ENCODE measurements at places on chromosomes 11 and 22.

GRCh38 chr11:12053606-12054361 lies 45.4 kb upstream of the DKK3 start:
- DNase-seq = no peak

GRCh38 chr11:118151431-118151830 lies 1.2 kb downstream of the SCN4B start:
- no peak for DNase-seq

- no peak for DNase-seq
Measured at GRCh38 chr22:38317995-38318715, 922 bp upstream of the CSNK1E start.

- no peak for DNase-seq
Measured at GRCh38 chr22:27512283-27512761, 289.2 kb downstream of the MN1 start.

GRCh38 chr22:30953206-30953605 lies 15.4 kb downstream of the MORC2 start:
- DNase-seq = no peak

GRCh38 chr11:8832571-8833260 lies 78.3 kb upstream of the AKIP1 start:
- DNase-seq = peak; percentile 56

DNA sequence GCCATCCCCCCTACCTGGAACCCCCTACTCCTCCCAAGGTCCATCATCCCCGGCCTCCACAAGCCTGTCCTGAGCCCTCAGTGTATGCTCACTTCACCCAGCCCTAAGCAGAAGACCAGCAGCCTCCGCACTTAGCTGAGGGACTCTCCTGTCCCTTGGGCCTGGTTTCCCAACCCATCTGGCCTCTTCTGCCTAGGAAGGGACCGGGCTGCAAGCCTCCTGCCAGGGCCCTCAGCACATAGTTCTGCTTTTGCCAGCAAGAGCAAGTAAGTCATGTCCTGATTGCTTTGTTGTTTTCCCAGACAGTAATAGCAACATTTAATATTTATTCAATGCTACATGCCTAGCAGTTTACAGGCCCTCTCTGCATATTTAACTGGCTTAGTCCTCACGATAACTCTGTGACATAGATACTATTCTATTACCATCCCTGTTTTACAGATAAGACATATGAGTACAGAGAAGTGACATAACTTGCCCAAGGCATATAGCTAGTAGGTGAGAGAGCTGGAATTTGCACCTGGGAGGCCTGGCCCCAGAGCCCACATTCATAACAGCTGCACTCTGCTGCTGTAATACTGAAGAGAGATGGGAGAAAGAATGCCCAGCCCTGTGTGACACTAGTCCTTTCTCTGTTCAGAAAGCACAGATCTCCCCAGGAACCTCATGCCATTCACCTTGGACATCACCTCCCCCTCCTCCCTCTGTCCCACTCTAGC lies 139.2 kb downstream of the PARVA start:
- no peak for DNase-seq

GRCh38 chr11:17816232-17816931 lies 81.8 kb downstream of the KCNC1 start:
- DNase-seq = no peak

- DNase-seq = peak; percentile 75
Measured at GRCh38 chr22:36065775-36066544, 37.3 kb upstream of the RBFOX2 start.

- DNase-seq = no peak
Measured at GRCh38 chr11:61682093-61682732, 2.0 kb downstream of the DAGLA start.

DNA sequence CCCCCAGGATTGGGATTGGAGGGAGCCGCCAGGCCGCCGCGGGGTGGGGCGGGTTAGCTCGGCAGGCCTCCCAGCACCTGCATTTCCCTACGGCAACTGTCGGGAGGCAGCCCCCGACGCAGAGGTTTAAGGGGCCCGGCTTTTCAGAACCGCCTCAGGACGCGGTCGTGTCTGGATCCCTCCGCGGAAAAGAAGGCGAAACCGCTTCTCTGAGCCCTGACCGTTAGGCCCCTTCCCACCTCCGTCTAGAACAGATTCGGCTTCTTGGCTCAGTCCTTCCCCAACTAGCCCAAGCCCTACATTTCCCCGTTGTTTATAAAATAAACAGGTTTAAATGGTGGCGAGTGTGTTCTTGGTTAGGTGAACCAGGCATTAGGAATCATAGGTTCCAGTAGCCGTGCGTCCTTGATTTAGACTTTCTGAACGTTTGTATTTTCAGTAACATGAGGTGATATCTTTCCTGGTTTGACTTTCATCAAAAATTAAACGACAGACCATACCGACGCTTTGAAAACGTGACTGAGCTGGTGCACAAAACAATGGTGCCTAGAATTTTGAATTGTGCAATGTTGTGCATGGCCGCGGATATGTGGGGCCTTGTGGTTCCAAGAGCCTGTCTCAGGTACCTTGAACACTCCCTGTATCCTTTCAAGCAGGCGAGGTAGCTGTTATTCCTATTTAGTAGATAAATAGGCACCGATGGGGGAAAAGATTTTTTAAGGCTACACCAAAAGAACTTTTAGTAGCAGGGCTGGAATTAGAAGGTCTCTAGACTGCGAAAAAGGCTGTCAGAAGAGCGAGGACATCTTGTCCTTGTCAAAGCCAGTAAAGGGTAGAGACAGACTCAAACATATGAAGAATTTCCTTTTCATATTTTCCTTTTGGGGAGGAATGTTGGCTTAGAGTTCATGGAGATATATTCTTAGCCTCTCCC lies 1.2 kb upstream of the HSPA8 start:
- DNase-seq = peak; percentile 69

GRCh38 chr22:39732625-39733024 lies 160.9 kb downstream of the ENTHD1 start:
- no peak for DNase-seq

- peak; percentile 35 for DNase-seq
Measured at GRCh38 chr11:4375431-4376140, 7.4 kb upstream of the OR52B4 start.

DNA sequence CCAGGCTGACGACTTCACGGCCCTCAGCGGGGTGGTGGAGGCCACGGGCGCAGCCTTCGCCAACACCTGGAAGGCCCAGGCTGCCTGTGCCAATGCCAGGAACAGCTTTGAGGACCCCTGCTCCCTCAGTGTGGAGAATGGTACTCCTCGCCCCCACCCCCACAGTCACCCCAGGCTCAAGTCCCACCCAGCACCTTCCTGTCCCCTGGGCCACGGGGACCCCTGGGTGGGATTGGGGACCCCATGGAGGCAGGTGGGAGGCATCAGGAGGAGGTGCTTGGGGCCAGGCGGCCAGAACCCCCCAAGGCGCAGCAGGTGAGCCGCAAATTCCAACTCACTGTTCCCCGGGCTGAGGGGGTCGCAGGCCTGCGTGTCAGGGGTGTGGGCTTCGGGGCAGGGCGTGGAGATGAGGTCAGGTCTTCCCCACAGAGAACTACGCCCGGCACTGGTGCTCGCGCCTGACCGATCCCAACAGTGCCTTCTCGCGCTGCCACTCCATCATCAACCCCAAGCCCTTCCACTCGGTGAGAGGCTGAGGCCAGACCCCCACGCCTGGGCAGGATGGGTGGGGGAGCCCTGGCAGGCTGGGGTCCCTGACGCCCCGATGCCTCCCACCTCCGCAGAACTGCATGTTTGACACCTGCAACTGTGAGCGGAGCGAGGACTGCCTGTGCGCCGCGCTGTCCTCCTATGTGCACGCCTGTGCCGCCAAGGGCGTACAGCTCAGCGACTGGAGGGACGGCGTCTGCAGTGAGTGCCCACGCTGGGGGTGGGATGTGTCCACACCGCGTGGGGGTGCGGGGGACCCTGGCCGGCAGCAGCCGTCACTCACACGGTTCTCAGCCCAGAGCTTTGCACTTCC lies 9.4 kb downstream of the MUC5B start:
- DNase-seq = no peak

DNA sequence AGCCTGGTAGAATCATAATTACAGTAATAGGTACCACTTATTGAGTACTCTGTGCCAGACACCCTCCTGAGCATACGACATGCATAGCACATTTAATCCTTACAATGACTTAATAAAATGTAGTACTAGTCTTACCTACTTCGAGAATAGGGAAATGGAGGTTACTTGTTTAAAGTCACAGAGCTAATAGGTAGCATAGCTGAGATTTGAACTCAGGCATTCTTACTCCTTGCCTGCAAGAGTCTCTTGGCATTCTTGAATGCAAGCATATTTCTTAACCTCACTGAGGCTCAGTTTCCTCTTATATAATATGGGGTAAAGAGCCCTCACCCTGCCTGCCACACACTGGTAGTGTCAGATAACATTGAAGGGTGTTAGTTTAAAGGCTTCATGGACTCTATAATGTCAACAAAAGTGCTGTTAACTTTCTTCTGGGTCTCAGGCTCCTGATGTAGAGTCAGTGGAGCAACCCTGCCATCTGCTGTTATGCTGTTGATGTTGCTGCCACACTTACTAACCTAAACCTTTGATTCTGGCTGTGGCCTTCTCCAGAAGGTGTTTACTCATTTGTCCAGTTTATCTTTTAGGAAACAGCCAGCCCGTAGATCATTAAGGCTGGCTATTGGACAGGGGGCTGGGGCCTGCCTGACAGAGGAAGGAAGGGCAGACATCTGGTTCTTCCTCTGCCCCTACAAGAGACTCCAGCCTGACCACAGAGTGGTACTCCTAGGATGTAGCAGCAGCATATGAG lies 18.9 kb downstream of the LIMK2 start:
- DNase-seq = peak; percentile 31

DNA sequence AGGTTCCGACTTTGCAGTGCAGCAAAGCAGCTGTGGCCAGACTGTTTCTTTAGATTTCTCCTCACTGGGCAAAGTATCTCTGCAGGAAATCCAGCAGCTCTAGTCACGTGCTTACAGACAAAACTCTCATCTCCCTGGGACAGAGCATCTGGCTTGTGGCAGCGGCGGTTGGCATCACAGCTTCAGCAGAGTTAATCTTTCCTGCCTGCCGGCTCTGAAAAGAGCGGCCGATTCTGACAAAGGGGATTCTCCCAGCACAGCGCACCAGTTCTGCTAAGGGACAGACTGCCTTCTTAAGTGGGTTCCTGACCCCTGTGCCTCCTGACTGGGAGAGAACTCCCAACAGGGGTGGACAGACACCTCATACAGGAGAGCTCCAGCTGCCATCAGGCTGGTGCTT lies 1357.3 kb upstream of the TENM4 start:
- DNase-seq = no peak

DNA sequence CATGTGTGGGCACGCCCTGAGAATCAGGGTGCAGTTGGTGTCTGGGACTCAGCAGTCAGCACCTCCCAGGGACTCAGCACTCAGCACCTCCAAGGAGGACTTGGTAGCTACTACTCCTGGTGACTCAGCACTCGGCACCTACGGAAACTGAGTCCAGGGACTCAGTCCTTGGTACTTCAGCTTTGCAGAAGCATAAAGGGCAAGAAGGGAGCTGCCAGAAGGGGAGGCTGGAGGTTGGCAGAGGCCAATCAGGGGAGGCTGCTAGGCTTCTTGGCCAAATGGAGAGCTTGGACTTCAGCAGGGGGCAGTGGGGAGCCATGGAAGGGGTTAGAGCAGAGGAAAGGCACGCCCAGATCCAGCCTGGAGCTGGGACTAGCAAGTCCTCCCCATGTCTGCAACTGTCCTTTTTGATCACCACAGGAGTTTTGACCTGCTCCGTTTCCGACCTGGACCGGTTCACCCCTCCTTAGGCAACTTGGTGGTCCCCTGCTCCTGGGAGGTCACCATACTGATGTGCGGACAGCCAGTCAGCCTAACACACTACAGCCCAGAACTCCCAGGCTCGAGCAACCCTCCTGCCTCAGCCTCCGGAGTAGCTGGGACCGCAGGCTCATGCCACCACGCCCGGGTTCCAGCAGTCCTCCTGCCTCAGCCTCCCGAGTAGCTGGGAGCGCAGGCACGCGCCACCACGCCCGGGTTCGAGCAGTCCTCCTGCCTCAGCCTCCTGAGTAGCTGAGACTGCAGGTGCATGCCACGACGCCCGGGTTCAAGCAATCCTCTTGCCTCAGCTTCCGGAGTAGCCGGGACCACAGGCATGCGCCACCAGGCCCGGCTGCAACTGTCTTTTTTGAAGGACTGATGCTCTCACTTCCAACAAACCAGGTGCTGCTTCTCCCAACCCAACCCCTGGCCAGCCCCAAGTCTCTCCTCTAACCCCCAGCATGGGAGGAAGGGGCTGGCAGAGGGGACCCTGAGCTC lies 1.5 kb downstream of the ANO9 start:
- DNase-seq = no peak

- DNase-seq = no peak
Measured at GRCh38 chr22:20093418-20094196, 13.6 kb downstream of the DGCR8 start.

DNA sequence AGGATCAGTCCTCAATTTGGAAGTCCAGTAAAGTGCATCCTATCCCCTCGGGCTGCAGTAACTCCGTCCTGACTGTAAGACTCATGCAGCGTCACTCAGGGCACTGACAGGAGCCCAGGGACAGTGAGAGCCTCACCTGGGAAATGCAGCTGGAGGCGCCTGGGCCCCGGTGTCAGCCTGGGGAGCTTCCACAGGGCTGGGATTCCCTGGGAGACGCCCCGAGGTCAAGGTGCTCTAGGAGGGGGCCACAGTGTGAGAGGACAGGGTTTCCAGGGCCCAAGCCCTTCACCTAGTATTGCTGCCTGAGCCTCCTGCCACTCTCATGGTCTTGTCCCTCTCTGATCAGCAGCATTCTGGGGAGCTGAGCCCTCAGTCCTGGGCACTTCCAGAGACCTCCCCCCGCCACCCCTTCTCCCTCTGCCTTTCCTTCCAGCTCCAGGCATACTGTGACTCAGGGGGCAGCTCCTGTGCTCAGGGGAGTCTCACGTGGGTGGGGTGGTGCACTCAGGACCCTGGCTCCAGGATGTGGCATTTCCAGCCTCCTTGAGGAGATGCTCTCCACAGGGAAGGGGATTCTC lies 99.1 kb upstream of the IGLL5 start:
- no peak for DNase-seq

GRCh38 chr11:126545057-126545555 lies 189.6 kb downstream of the ST3GAL4 start:
- DNase-seq = no peak

GRCh38 chr22:45934659-45935341 lies 42.2 kb downstream of the WNT7B start:
- no peak for DNase-seq

DNA sequence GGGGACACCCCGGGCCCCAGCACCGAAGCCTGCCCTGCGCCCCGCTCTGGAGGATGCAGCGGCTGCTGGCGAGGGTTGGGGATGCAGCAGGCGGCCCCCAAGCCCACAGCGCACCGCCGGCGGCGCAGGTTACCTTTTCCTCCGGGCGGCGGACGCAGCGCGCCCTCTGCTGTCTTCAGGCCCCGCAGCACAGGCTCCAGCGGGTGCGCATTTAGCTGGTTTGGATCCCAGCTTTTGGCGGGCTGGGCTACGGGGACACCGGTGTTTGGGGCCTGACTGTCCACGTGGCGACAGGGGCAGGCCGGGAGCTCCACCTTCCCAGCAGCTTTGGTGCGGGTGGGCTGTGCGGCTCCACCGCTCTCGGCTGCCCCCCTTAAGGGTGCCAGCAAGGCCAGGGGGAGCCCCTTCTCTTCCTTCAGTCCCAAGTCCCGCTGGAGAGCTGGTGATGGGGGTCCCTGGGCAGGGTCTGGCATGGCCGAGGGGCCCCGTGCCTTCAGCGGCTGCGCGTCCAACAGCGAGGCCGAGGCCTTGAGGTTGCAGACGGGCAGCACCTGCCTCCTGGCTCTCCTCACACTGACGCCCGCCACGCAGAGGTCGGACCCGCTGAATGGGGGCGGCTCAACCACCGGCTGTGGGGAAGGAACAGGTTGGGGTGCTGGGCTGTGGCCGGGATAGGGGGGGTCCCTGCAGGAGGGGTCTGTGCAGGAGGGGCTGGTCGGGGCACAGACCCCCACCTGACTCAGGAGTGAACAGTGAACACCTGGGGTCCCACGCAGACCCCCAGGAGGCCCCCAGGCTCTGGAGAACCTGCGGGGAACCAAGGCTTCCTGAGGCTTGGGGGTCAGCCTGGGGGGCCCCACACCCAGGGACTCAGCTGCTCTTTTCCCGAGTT lies 18.0 kb upstream of the IL17REL start:
- DNase-seq = peak; percentile 94

Data from activated CD4-positive, alpha-beta T cell treated with anti-CD3 and anti-CD28 coated beads, Interleukin-10, Interleukin-2, amounts not matched to agents 100 ng/mL and 50 ng/mL, durations not matched to agents 16 hours and 8 hours (primary cell).